SW480 (cell line): ENCODE measurements at places on chromosomes 2 and 18.

DNA sequence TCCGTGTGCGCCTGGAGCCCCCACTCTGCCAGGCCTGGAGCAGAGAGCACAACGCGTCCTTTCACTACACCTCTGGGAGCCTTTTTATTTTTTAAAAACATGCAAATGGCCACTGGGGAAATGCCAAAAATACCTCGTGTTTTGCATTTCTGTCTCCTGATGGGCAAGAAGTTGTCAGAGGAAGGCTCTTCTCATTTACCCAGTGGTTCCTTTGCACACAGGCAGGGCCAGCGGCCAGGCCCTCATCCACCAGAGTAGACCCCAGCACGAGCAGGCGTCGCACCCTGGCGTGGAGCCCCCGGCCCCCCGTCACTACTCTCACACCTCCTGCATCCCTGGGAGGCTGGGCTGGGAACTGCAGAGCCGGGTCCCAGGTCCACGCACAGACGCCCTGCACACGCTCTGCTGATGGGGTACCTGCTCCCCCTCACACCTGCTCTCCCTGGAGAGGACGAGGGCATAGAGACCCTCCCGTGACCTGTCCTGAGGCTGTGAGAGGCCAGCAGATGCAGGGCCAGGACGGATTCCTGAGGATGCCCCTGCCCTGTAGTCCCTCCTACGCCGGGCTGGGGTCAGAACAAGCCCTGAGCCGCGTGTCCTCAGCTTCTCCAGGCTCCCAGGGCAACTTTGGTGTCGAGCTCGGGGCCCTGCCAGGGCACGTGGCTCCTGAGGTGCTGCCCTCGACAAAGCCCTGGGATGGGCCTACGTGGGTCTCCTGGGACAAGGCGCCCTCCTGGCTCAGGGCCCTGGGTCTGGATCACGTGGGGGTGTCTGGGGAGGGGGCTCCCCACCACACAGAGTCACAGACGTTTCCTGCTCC lies 65.0 kb downstream of the NFATC1 start:
- no peak for DNase-seq

DNA sequence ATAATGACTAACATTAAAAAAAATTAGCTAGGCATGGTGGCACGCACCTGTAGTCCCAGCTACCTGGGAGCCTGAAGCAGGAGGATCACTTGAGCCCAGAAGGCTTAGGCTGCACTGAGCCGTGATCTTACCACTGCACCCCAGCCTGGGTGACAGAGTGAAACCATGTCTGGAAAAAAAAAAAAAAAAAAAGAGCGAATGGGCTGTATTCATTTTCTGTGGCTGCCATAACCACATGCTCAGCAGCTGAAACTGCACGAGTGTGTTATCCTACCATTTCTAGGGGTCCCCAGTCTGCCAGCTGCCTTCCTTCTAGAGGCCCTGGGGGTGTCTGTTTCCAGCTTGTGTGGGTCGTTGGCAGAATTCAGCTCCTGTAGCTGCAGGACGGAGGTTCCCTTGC lies 247.8 kb downstream of the EIPR1 start:
- no peak for DNase-seq

GRCh38 chr18:22102953-22103646 lies 66.3 kb upstream of the GATA6 start:
- DNase-seq, result no peak

DNA sequence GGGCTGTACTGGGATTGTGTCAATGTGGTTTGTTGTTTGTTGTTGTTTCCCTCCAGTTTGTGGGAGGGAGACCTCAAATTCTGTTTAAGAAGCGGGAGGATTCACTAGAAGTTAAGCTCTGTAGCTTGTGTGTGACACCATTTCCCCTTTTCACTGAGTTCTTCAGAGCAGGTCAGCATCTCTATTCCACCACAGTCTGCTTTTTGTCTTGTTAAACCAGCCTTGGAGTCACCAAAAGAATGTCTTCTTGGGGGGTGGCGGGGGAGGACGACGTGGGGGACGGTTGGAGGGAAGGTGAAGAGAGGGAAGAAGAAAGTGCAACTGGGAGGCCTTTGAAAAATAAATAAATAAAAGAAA lies 2.3 kb upstream of the BCL11A start:
- no peak for DNase-seq

GRCh38 chr2:179253226-179253625 lies 11.4 kb downstream of the SESTD1 start:
- DNase-seq, result no peak
